Endothelial cell of coronary artery (primary cell): ENCODE measurements at places on chromosomes 6 and 20. TPM values are rescaled to one million over a fixed set of nuclear protein-coding genes. Genes with fewer than 3 reads are reported as not detected.

Gene ENPP4
- 1.8 and 2.4 TPM in 2 replicates for total RNA-seq

Gene NRSN1
- total RNA-seq, result not detected in 2 replicates

Gene OR12D3
- not detected in 2 replicates for total RNA-seq

Gene DEFB113
- not detected in 2 replicates for total RNA-seq

Gene MDFI
- total RNA-seq, result 20.8 and 42.9 TPM in 2 replicates

Gene AIF1
- not detected in 2 replicates for total RNA-seq

Gene PRRT1
- 0.09 TPM in 1 of 2 replicates, not detected in the other for total RNA-seq

Gene RNF8
- 25.5 and 31.6 TPM in 2 replicates for total RNA-seq

Gene TREM1
- not detected in 2 replicates for total RNA-seq

Gene CLPSL2
- not detected in 2 replicates for total RNA-seq

Gene BPIFB1
- not detected in 2 replicates for total RNA-seq

Gene LPA
- total RNA-seq, result not detected in 2 replicates

Gene NUP43
- 20.6 and 23.7 TPM in 2 replicates for total RNA-seq

Gene NKAIN4
- not detected in 2 replicates for total RNA-seq

Gene ZBTB46
- total RNA-seq, result 7.8 and 12.8 TPM in 2 replicates

Gene USP49
- total RNA-seq, result 1.7 and 2.8 TPM in 2 replicates

Gene SLC35F1
- not detected in 2 replicates for total RNA-seq

Gene PKIB
- total RNA-seq, result not detected in 2 replicates

Gene SIRPD
- total RNA-seq, result 0.09 TPM in 1 of 2 replicates, not detected in the other

Gene OR2H2
- total RNA-seq, result not detected in 2 replicates

Gene FOXA2
- total RNA-seq, result not detected in 2 replicates

Gene C6orf132
- total RNA-seq, result 0.85 TPM in 1 of 2 replicates, not detected in the other

Gene CCHCR1
- 14.2 and 18.2 TPM in 2 replicates for total RNA-seq

Gene ACTL10
- 1.6 and 3.1 TPM in 2 replicates for total RNA-seq

Gene TGM3
- not detected in 2 replicates for total RNA-seq

Gene GSTA3
- total RNA-seq, result not detected in 2 replicates

Gene MOXD1
- 0.09 TPM in 1 of 2 replicates, not detected in the other for total RNA-seq

Gene GPR63
- 0.09 and 0.19 TPM in 2 replicates for total RNA-seq

Gene KATNA1
- 26.7 TPM in 2 replicates for total RNA-seq

Gene VWA7
- 0.09 TPM in 1 of 2 replicates, not detected in the other for total RNA-seq

Gene BANF2
- not detected in 2 replicates for total RNA-seq

Gene DTNBP1
- 7.9 and 11.0 TPM in 2 replicates for total RNA-seq

Gene PBOV1
- total RNA-seq, result not detected in 2 replicates

Gene PLEKHG1
- total RNA-seq, result 19.3 and 38.7 TPM in 2 replicates

Gene PRSS16
- not detected in 2 replicates for total RNA-seq

Gene FAM83B
- under 0.01 TPM in 1 of 2 replicates, not detected in the other for total RNA-seq

Gene PSORS1C2
- not detected in 2 replicates for total RNA-seq

Gene TBX18
- total RNA-seq, result 16.0 and 29.8 TPM in 2 replicates

Gene MRPL18
- total RNA-seq, result 64.9 and 89.7 TPM in 2 replicates

Gene COL9A3
- 0.19 and 0.27 TPM in 2 replicates for total RNA-seq

Gene TNF
- not detected in 2 replicates for total RNA-seq

Gene LINC00237
- not detected in 2 replicates for total RNA-seq
